ENCODE measurements at places on chromosomes 3 and 15.

GRCh38 chr3:57864853-57865252 is 108.7 kb downstream of the SLMAP start:
- no peak for DNase-seq

- DNase-seq: peak; percentile 46
Observed at GRCh38 chr3:120147072-120147871, 53.0 kb upstream of the GSK3B start.

DNA sequence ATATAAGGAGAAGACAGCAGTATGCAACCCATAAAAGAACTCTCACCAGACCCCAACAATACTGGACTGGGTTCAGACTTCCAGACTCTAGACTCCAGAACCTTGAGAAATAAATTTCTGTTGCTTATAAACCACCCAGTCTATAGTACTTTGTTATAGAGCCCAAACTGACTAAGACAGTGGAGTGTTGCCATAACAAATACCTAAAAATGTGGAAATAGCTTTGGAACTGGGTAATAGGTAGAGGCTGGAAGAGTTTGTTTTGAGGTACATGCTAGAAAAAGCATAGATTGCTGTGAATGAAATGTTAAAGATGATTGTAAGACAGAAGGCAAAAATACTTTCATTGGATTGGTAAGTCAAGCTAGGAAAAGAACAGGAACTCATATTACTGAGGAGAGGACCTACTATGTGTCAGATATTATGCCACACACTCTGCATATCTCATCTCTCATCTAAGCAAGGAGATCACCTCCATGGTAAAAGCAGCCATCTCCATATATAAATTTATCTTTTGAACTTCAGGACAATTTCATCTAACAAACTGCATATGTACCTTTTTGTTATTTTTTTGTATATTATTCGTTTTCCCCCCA is 67.4 kb upstream of the FNDC3B start:
- no peak for DNase-seq

- no peak for DNase-seq
Observed at GRCh38 chr3:12724794-12725193, 34.3 kb downstream of the TMEM40 start.

- DNase-seq: no peak
Observed at GRCh38 chr3:178802993-178803693, 266.9 kb downstream of the KCNMB2 start.

DNA sequence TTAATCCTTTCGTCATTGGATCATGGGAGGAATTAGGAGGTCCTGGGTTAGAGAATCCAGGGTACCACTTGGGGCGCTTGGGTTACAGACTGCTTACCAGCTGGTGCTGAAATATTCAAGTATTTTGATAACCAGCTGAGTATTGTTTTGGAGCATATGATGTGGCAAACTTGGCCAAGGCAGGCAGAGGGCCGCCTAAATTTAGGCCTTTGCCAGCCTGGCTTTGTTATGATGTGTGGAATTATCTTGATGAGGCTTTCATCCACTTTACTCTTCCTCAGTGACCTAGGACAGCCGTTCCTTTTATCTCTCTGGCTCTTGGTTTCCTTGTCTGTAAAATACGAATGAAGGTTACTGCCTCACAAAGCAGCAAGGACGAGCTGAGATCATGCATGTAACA is 6.9 kb downstream of the COPG1 start:
- DNase-seq: no peak

Measured in activated T-cell treated with anti-CD3 and anti-CD28 coated beads, Interleukin-2, amount 50 U/mL, for 72 hours (primary cell).